ENCODE measurements at places on chromosomes 7 and 10.

GRCh38 chr10:3002304-3002703 is 65.0 kb upstream of the PFKP start:
- no peak for DNase-seq

GRCh38 chr10:97585439-97585811 is 1.2 kb downstream of the HOGA1 start:
- no peak for DNase-seq

DNA sequence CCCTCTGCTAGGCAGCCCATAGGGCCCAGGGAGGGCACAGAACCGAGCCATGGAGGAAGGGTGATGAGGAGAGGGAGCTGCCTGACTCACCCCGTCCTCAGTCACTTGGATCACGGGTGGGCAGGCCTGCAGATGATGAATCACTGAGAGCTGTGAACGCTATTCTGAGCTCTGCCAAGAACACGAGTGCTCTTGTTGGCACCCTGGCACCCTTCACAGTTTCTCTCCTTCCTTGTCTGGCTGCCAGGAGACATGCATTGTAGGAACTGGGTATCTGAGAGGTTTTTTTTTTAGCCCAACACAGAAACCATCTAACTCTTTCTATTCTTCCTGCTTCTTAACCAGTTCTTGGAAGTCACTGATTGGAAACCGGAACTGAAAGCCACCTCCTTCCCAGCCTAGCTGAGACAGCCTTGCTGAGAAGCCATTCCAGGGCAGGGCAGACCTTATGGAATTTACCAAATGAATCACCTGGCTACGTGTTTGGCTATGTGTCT is 82.1 kb downstream of the SLC37A3 start:
- DNase-seq, result peak; percentile 23

GRCh38 chr7:19869979-19870378 is 96.6 kb upstream of the TMEM196 start:
- no peak for DNase-seq

- no peak for DNase-seq
Measured at GRCh38 chr10:123878666-123879303, 12.8 kb downstream of the CPXM2 start.

- DNase-seq, result no peak
Measured at GRCh38 chr7:138705167-138705566, 4.0 kb upstream of the SVOPL start.

Data from muscle of back (tissue), 13 donors.